Stimulated activated CD4-positive, alpha-beta T cell treated with anti-CD3 and anti-CD28 coated beads, Interleukin-4, amount 100 ng/mL, for 24 hours (primary cell): ENCODE measurements at places on chromosomes 11 and 22.

- DNase-seq = no peak
Observed at GRCh38 chr22:41247703-41248102, 7.0 kb upstream of the CHADL start.

DNA sequence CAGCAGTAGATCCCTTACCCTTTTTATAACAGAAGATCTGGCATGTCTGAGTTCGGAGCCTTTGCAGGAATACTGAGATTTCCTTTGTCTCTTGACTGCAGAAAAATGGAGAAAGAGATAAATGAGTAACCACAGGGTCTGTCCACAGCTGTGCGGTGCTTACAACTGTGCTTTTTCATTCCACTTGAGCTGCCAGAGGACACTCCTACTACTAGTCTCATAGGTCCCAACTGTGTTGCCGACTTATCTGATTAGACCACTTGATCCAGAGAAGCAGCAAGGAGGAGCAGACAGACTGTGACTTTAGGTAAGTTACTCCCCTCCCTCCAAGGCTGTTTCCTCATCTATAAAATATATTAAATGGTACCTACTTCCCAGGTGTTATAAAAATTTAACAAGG, 17.5 kb downstream of the FAM227A start:
- DNase-seq = no peak

- DNase-seq = no peak
Observed at GRCh38 chr22:24588381-24588756, 4.5 kb downstream of the LRRC75B start.

- no peak for DNase-seq
Observed at GRCh38 chr22:49179886-49180682, 647.6 kb downstream of the BRD1 start.

DNA sequence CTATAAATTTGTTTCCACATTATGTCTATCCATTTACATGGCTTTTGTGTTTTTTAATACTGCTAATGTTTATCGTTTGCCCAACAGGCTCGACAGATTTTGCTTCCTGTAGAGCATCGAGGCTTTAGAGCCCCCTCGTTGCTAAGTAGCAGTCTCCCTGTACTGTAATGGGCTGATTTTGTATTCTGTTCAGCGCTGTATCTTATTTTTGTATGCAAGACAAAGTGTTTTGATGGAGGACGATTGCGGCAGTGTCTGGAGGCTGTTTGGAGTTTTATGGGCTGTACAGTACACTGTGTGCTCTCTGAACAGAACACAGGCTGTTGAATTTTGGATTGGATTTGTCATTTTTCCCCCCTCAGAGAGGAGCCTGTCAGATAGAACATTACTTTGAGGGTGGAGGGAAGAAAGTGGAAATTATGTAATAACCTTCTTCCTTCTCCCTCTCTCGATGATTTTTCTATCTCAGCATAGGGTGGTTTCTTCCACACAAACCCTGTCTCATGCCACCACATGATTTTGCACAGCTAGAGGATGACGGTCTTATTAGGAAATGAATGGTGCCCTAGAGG, 104.4 kb downstream of the ZBTB16 start:
- DNase-seq = no peak

DNA sequence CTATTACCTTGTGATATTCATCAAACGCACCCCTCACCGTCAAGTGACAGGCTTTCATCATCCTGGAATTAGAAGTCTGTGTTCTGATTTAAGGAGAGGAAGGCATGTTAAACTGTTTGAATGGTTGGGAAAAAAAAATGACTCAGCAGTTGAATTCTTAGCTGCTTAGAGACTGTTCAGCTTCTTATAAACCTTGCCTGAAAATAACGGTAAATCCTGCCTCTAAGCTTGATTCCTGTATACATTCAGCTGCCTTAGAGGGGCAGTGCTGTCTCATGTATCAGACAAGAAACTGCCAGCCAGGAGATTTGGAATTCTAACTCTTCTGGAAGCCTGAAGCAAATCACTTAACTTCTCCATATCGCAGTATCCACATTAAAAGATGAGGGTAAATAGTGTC, 437.4 kb downstream of the JRKL start:
- no peak for DNase-seq

GRCh38 chr11:19208959-19209546, 7.3 kb upstream of the CSRP3 start:
- DNase-seq = no peak

DNA sequence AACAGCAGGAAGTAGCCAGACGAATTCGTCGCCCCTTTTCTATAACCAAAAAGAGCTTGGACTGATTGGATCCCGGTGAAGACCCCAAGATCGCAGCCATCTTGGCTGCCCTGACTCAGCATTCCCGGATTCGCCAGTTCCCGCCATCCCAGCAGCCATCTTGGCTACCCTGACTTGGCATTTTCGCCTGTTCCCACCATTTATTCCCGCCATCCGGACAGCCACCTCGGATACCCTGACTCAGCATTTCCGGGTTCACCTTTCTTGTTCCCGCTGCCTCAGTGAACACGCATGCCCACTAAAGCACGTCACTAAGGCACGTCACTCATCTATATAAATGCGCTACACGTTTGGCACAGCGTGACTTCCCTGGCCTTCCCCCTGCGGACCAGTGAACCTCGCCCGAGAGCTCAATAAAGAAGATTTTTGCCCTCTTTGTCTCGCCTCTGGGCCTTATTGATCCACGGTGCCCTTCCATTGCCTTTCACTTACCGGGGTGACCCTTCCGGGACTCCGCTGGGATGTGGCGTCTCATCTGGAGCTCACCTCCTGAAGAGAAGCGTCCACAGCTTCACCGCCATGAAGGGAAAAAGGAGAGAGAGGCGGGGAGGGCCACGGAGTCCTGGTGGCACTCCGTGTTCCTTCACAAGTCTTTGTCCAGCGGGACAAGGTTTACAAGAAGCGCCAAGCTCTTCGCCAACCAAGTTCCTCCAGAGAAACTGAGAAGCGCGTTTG, 4.0 kb upstream of the OR56A3 start:
- DNase-seq = no peak

- no peak for DNase-seq
Observed at GRCh38 chr11:82047200-82047599, 686.5 kb downstream of the FAM181B start.

- DNase-seq = peak; percentile 11
Observed at GRCh38 chr22:49966041-49966773, 5.6 kb downstream of the PIM3 start.

GRCh38 chr11:120063686-120064340, 74.1 kb downstream of the TRIM29 start:
- no peak for DNase-seq

- DNase-seq = no peak
Observed at GRCh38 chr11:84019571-84020194, 733.5 kb upstream of the CCDC90B start.

- DNase-seq = no peak
Observed at GRCh38 chr11:69904161-69904973, 85.2 kb upstream of the FGF3 start.

DNA sequence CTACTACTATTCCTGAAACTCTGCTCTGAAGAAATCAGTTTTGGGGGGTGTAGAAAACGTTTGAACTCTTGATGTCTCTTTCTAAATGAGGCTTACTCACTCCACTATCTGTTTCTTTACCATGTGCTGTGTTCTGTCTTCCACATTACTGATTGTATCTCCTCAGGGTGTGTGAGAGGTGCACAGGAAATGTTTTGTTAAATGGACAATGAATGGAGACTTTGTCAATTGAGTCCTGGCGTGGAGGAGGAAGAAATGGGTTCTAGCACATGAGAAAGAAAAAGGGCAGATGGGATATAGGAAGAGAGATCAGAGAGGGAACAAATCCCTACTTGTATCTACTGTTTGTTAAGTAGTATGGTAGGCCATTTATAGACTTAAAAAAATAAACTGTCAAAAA, 577.1 kb upstream of the CCDC90B start:
- no peak for DNase-seq

DNA sequence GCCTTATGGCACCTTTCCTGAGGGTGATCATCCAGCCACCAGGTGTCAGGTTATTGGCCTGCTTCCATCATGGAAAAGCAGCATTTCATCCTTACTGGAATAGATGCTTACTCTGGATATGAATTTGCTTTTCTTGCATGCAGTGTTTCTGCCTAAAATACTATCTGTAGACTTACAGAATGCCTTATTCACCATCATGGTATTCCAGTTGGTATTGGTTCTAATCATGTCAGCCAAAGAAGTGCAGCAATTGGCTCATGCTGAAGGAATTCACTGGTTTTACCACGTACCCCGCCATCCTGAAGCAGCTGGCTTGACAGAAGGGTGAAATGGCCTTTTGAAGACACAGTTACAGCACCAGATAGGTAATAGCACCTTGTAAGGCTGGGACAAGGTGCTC, 194.2 kb downstream of the AASDHPPT start:
- DNase-seq = no peak

- DNase-seq = no peak
Observed at GRCh38 chr22:45722006-45722405, 50.4 kb downstream of the ATXN10 start.

DNA sequence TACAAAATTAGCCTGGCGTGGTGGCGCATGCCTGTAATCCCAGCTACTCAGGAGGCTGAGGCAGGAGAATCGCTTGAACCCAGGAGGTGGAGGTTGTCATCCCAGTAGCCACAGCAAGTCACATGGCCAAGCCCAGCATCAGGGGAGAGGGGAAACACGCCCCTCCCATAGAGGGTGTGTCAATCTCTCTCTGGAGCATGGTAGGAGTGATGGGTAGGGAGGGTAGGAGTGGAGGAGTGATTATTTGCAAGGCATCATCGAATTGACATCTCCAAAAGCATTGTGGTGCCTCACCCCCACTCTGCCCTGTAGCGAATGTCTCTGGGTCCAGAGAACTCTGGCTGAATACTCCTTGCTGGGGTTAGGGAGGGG, 6.1 kb upstream of the SSTR3 start:
- no peak for DNase-seq
